Left ventricle myocardium superior (tissue), 1 donor: ENCODE measurements at places on chromosomes 13 and 19.

DNA sequence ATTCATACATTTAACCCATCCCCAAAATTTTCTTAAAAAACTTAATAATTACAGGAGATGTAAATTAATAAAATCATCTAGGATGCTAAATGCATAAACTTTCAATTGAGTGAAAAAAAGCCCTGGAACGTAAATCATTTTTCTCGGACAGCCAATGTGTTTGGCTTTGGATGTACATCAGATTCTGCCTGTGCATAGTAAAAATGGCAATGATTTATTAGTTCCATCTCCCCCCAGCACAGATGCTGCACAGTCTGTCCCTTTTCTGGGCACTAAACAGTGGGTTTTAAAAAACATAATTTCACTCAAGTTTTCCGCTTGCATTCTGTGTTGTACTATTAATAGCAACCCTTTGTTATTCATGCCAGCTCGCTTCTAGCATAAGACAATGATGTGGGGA is 147.7 kb downstream of the TM9SF2 start:
- no peak for DNase-seq

DNA sequence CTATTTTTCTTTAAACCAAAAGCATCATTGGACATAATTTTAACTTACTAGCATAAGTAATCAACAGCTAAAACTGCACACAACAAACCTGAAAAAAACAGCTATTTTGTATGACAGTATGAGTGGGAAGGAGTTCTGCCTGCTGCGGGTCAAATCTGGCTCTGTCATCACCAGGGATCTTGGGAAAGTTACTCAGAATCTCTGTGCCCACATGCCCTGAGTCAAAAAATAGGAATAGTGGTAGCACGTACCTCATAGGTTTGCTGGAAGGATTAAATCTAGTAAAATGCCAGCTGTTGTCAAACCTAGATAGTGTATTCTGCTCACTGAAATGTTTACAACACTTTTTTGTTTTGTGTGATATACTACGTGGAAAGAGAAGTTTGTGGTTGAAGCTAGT is 1.1 kb downstream of the CLN5 start:
- DNase-seq = no peak

GRCh38 chr13:34430294-34430693 is 511.8 kb upstream of the NBEA start:
- DNase-seq = no peak

DNA sequence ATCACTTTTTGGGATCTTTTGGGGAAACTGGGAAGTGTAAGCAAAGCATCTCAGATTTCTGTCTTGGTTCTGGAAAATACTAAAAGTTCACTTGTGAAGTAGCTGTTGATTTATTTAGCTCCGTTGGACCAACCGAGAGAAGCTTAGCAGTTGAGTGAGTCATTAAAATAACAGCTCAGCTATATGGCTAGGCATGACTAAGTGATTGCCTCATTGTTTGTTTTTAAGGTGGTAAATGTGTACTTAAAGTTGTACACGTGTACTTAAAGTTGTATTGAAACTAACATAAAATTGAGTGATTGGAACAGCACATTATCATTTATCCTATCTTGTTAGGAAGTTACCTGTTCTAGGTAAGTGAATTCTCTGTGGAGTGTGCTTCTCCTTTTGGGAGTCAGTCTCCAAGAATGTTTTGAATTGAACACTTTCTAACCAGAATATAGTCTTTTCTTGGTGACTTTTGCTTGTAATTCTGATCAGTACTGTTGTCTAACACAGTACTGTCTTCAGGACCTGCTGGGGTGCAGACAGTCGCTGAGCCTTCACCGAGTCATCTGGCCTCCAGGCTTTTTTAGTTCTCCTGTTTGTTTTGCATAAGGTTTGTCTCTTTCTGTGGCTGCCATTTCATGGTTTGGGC is 2.9 kb upstream of the DCUN1D2 start:
- DNase-seq = no peak

DNA sequence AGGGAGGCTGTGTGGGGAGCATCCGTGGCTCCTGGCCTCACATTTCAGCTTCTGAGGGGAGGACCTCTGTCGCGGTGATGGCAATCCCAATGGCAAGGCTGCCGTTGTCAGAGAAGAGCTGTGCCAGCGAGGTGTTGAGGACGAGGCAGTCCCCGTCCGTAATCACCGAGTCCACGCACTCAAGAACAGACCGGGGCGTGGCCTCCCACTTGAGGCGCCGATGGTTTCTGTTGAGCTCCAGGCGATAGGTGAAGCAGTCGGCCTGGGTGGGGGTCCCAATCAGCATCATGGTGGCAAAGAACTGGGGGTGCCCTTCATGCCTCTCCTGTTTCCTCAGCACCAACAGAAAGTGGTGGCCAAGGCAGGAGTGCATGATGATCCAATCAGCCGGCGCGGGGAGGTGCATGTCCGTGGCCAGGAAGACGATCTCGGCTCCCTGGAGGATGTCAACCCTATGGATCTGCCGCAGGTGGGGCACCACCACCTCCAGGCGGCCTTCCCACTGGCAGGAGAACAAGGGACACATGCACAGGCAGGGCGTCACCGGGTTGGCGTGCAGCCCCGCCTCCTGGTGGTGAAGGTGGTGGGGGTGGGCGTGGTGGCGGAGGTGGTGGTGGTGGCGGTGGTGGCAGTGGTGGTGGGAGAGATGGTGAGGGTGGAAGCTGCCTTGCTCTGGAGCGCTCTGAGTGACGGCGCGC is 68.1 kb downstream of the SIAH3 start:
- DNase-seq = peak; percentile 31

GRCh38 chr19:35168196-35168595 is 13.7 kb downstream of the FXYD5 start:
- DNase-seq = no peak
